Immature natural killer cell (primary cell): ENCODE measurements at places on chromosomes 11 and 22.

GRCh38 chr11:33043221-33043830 lies 4.0 kb downstream of the TCP11L1 start:
- DNase-seq: no peak

DNA sequence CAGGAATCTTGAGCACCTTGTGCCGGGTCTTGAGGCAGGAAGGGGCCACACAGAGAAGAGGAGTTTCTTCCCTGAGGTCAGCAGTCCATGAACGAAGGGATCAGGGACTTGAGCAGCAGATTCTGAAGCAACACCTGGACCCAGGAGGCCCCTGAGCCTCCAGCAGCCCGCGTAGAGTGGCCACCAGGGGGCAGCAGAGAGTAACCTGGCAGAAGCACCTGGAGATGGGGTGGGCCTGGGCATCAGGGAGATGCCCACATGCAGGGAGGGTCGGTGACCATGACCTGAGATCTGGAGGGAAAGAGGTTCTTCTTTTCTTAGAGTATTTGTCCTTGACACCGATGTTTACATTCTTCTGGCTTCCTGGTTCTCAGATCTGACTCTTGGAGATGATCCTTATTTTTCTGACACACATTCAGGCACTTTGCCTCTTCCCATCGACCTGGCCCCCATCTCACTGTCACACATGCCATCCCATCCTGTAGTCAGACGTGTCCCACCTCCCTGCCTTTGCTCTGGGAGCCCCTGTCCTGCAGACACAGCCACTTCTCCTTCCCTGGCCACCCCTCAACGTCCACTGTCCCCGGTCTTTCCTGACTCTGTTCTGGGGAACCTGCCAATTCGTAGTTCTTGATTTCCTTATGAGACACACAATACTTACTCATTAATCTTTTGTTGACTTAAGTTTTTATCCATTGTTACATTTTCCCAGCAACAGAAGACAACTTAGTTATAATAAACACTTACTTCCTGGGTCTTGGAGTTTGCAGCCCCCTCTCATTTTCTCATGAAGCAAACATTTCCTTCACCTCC lies 66.5 kb downstream of the GGTLC2 start:
- peak; percentile 74 for DNase-seq

GRCh38 chr22:29524442-29525191 lies 28.9 kb downstream of the THOC5 start:
- no peak for DNase-seq

DNA sequence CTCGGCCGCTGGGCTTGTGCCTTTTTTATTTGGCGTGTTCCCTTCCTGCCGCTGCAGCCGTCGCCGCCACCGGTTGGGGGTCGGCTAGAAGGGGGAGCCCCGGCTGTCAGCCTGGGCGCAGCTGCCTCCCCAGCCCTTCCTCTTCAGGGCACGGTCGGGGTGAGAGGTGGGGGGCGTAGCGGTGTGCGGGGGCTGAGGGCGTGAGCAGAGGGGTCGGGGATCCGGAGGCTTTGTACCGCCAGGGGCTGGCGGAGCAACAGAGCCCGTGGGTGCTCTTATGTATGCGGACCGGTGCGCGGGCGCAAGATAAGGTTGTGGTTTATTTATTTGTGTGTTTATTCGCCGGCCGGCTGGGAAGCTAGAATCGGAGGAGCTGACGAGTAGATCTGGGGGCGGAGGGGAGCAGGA lies 477 bp downstream of the ZBTB16 start:
- peak; percentile 68 for DNase-seq

DNA sequence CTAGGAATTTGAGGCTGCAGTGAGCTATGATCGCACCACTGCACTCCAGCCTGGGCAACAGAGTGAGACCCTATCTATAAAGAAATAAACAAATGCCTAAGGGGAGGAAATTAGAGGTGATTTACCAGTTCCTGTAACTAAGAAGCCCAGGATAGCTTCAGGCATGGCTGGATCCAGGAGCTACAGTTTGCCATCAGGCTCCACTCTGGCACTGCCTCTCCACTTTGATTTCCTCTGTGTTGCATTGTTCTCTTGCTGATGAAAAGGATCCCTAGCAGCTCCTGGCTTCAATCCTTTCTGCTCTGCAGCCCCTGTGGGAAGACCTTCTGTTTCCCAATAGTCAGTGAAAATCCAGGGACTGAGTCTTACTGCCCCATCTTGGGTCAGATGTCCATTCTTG lies 20.1 kb upstream of the FADD start:
- DNase-seq: no peak

DNA sequence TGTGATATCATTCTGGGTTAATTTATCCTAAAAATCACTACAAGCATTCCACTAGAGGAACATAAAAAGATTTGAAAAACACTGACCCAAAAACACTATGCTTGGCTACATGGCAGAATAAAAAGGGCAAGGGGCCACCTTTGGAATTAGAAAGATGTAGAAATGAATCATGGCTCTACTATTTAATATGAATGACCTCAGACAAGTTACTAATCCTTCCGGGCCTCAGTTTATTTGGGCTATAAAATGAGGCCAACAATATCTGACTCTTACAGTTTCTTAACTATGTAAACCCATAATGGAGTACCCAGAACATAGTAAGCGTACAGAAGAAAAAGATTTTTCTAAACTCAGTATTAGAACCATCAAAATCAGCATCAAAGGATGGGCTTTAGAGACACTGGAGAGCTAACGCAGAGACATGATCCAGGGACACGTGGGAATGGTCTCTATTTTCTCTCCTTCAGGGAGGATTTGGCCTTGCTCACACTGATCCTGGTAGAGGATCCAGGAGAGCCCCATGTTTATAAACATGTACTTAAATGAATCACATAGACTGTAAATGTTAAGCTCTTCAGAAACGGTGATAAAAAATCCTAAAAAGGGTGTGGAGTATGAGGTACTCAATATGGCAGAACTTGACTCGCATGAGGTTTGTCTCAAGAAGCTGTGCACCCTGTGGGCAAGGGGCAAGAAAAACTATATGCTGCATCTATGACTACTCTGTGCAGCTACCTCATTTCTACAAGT lies 288.4 kb upstream of the PITPNB start:
- no peak for DNase-seq

DNA sequence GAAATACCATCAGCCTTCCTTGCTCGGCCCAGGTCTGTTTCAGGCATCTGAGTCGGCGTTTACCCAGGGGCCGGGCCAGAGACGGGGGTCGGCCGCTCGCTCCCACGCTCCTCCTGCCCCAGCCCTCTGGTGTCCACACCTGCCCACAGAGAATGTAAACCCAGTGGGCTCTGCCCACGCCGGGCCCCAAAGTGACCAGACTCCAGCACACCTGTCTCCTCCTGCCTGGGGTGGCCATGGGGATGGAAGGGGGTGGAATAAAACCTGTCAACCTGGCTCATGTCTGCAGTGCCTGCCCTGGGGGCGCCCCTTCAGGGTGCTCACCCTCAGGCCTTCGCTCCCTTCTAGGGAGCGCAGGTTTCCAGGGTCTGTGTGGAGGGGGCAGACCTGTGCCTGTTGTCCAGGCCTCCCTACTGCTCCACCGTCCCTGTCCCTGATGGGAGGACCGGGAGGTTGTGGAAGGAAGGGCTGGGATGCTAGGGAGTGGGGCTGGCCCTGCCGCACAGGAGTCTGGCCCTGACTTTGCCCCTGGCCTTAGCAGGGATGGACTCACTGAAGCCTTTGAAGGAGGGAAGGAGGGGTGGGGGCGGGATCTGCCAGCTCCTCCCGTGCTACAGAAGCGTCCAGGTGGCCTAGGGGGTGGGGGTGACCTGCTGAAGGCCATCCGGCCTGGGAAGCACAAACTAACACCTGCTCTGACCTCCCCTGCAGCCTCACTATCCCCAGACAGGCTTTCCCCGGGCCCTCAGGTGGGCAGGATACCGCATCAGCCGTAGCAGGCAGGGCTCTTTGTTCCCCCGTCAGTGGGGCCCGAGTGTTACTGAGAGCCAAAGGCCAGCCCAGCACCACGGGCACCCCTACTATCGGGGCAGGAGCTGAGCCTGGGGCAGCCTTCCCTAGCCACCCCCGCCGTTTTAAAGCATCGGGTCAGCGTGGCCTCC lies 14.7 kb upstream of the ARHGAP8 start:
- no peak for DNase-seq

GRCh38 chr11:67640021-67640757 lies 626 bp upstream of the TBX10 start:
- DNase-seq: peak; percentile 53
